ENCODE measurements at places on chromosomes 11 and 22.

DNA sequence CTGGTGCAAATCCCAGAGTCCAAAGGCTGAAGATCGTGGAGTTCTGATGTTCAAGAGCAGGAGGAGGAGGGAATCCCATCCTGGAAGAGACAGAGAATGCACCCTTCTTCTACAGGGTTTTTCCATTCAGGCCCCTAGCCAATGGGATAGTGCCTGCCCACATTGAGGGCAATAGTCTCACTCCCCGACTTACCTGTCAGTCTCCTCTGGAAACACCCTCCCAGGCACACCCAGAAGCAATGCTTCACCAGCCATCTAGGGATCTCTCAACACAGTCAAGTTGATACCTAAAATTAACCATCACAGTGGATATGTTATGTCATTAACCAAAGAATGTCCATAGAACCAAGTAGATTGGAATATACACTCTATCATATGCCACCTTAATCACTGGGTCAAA, 72.9 kb downstream of the FAM83F start:
- DNase-seq: no peak

GRCh38 chr11:17760102-17761029, 25.8 kb downstream of the KCNC1 start:
- DNase-seq: peak; percentile 71

DNA sequence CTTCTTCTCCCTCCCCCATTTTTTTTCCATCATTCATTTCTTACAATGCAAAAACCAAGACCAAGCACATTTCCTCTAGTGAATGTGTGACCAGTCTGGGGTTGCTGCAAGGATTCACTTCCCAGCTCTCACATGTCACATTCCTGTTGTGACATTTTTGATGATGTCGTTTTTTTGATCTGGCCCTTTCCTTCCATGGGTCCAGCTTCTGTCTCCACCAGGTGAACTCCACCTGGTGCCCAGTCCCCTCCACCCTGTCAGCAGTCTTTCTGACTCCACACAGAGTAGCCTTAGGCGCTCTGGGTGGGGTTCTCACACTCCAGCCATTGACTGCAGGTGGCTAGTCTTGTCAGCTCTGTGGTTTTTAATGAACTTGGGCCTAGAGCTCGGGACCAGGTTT, 15.6 kb downstream of the PANX1 start:
- no peak for DNase-seq

GRCh38 chr11:110297726-110298300, 1.4 kb upstream of the RDX start:
- no peak for DNase-seq

DNA sequence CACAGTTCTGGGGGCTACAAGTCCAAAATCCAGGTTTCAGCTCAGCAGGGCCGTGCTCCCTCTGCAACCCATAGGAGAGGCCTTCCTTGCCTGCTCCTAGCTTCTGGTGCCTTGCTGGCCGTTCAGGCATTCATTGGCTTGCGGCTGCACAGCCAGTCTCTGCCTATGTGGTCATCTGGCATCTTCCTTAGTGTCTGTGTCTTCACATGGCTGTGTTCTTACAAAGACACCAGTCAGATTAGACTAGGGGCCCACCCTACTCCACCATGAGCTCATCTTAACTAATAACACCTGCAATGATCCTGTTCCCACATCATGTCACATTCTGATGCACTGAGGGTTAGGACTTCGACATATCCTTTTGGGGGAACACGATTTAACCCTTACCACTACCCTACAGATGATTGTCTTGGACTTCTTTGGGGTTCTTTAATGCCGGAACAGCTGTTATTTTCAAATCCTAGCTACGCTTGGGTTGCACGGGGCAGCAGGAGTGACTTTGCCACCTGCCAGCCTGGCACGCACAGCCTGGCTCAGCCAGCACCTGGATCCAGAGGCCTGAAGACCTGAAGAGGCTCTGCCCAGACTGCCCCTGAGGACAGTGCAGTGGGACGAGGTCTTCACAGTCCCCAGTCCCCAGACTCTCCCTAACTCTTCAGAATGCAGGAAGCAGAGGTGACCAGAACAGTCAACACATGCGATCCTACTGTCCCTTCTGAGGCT, 7.7 kb upstream of the NEAT1 start:
- no peak for DNase-seq

GRCh38 chr22:29203488-29204454, 1.9 kb upstream of the EMID1 start:
- DNase-seq: no peak

GRCh38 chr11:12066799-12067508, 43.4 kb upstream of the MICAL2 start:
- peak; percentile 72 for DNase-seq

GRCh38 chr22:38724926-38725571, 19.3 kb downstream of the GTPBP1 start:
- DNase-seq: no peak

- DNase-seq: no peak
Measured at GRCh38 chr22:28418008-28418407, 261.6 kb downstream of the TTC28 start.

GRCh38 chr11:35567737-35568465, 42.5 kb upstream of the PAMR1 start:
- no peak for DNase-seq

DNA sequence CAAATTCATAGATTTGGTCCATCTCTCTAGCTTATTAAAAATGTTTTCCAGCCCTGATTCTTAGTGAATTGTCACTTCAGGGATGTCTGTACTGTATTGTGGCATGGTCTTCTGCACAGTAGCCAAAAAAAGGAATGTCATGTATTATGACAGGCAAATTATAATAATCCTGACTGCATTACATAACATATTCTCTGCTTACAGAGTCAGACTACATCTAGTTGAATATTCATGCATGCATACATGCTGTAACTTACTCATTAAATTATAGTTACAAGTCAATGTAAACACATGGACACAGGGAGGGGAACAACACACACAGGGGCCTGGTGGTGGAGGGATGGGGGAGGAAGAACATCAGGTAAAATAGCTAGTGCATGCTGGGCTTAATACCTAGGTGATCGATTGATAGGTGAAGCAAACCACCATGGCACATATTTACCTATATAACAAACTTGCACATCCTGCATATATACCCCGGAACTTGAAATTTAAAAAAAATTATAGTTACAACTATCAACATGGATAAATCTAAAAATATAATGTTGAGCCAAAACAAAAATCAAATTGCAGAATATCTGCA, 31.5 kb upstream of the SMCO4 start:
- no peak for DNase-seq

DNA sequence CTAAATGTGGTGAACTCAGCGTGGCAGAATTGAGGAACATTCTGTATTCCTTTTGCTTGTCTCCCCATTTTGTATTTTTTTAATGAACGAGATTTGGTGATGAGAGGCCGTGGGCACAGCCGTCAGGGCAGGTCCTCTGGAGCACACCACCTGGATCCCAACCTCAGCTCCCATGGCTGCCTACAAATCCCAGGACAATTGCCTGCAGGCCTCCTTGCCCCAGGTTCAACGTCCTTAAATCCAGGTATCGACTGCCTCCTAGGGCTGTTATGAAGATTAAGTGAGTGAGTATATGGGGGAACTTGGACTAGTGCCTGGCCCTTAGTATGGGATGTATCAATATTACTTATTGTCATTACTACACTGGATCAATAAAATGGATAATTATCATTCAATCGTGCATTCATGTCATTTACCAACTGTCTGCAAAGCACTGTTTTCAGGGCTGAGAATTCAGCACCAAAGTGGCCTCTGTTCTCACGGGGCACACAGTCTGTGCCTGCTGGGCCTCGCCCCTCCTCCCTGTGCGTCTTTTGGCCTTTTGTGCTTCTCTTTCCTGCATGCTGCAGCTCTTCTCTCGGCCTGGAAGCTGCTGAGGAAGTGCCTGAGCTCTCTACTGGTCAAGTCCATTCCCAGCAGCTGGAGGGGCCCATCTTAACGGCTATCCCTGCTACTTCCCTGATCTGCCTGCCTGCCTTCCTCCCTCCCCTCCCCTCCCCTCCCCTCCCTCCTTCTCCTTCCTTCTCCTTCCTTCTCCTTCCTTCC, 1343.7 kb downstream of the BRD1 start:
- no peak for DNase-seq

DNA sequence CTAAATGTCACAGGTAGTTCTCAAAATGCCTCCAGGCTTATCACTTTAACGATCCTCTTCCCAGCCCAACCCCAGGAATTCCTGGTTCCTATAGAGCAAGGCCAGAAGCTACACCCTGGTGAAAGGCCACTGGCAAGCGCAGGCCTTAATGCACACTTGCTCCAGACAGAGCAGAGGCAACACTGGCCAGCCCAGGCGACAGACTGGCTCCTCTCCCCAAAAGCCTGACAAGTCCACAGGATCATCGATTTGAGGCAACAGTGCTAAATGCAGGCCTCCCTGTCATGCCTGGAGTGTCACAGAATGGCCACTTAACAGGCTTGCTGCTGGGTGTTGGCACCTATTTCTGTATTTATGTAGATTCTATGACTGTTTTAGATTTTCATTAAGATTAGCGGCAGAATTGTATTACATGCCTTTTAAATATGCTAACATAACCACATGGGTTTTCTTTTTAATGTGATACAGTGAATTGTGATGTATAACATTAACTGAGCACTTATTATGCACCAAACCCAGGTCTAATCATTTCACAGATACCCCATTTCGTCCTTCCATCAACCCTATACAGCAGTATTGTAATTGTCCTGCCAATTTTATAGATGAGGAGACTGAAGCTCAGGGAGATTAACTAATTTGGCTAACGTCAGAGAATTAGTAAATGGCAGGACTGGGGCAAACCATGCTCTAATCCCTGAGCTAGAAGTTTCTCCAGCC, 38.6 kb downstream of the PACSIN2 start:
- no peak for DNase-seq

DNA sequence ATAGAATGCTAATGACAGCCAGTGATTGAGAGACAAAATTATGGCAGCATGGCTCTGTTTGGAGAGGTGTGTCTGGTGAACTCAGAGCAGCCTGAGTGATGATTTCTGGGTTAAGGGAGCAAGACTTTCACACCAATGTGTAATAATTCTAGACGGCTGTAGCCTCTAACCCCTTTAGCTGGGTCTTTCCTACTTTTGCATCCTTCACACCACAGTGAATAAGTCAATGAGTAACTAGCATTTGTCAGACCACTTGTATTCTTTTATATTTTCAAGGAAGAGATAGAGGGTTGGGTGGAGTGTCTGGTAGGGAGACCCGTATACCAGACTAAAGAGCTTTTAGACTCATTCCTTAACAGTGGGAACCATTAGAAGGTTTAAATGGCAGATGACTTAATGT, 50.4 kb downstream of the ATXN10 start:
- DNase-seq: no peak

DNA sequence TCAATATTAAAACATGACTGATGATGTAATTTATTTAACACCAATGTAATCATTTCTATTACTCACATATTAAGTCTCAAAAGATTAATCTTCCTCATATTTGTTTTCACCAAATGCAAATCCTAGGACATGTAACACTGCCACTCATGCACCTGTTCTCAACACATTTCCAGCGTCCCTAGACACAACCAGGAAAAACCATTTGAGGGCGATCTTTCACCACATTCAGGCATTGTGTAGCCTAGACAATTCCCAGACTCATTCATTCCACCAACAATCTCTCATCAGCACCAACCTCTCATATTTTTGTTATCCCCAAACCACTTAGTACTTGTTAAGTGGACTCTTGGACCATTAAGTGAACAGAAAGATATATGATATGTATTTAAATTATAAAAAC, 66.1 kb downstream of the SLC36A4 start:
- peak; percentile 90 for DNase-seq

DNA sequence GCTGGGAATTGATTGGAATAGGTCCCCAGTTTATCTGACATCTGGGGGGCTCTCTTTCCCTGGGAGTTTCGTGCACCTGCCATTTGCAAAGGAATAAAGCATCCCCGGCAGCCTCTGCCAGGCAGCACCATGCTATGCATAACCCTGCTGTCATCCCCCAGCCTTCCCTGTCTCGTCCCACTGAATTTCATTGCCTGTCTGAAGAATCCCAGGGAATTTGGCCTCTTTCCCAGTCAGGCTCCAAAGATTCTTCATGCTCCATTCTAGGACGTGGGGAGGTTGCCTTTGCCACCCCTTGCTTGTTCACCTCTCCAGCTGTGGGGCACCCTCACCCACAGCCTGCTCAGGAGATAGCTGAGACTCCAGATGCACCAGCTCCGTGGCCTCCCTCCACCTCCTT, 195.1 kb upstream of the TBCEL start:
- DNase-seq: no peak

GRCh38 chr11:113839842-113840241, 35.5 kb downstream of the USP28 start:
- DNase-seq: no peak

GRCh38 chr11:108781946-108782345, 117.1 kb downstream of the DDX10 start:
- DNase-seq: no peak

DNA sequence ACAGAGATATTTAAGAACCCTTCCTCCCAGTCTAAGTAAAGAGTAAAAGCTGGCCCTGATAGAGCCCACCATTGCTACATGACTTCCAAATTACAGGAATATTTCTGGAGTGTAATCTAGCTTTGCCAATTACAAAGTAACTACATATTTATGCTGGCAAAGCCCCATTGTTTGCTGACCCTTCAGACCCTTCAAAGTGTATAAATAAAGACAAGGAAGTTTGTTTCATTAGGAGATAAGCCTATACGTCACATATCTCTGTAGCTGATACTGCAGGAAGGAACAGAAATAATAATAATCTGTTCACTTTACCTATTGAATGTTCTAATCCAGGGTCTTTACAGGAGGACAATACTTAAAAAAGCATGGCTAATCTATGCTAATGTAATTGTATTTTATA, 375.1 kb downstream of the SOX6 start:
- DNase-seq: no peak

- DNase-seq: peak; percentile 51
Measured at GRCh38 chr11:47004595-47005033, 68.1 kb downstream of the CSTPP1 start.

- no peak for DNase-seq
Measured at GRCh38 chr22:41511521-41511968, 32.7 kb downstream of the POLR3H start.

- DNase-seq: peak; percentile 82
Measured at GRCh38 chr11:129853518-129854231, 38.0 kb downstream of the TMEM45B start.

- DNase-seq: no peak
Measured at GRCh38 chr22:19723983-19724827, 866 bp downstream of the GP1BB start.

- no peak for DNase-seq
Measured at GRCh38 chr11:33543823-33544222, 156.8 kb downstream of the C11orf91 start.

GRCh38 chr11:132111838-132112237, 741.4 kb downstream of the NTM start:
- no peak for DNase-seq

GRCh38 chr11:126152586-126152985, 58.9 kb downstream of the RPUSD4 start:
- no peak for DNase-seq
